ENCODE measurements at places on chromosomes 6 and 20. TPM values are rescaled to one million over a fixed set of nuclear protein-coding genes. Genes with fewer than 3 reads are reported as not detected.

DNA sequence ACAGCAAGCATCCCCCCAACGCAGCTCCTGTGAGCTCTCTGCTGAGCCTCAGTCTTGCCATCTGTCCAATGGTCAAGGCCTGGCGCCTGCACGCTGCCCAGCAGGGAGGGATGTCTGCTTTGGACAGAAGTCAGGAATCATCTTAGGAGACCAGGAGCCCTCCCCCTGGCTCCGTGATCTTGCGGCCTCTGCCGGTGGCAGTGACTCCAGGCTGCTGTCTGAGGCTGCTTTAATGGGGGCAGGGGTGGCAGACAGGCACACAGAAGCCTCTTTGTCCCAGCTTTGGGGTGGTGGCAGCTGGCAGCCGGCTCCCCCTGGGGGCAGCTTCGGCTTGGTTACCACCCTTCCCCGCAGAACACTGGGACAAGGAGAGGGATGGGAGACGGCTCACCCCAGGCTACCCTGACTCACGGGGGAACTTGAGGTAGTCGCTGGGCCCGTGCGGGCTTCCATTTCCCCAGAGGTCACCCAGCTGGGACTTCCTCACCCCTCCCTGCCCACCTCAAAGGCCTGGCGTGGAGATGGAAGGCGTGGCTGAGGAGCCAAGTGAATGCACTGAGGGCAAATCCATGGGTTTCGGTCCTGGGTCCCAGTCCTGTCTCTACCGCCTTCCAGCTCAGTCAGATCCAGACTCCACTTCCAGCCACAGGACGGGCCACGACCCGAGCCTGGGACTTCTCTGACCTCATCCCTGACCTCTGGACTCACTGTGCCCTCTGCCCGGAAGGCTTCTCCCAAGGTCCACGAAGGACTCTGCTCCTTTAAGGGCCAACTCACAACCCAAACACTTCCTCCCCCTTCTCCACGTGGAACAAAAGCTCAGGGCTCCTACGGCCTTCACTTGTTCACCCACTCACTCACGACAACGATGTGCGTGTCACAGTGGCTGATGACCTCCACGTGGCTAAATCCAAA lies 14.8 kb downstream of the PEDS1 start:
- DNase-seq: no peak

The SCUBE3 gene
- 0.26 TPM for total RNA-seq

The PLN gene
- 4.2 TPM for total RNA-seq

The ARHGAP18 gene
- total RNA-seq: 24.3 TPM

The IL17A gene
- total RNA-seq: not detected

All from mucosa of descending colon (tissue), 3 donors.